ENCODE measurements at places on chromosomes 2 and 18.
A peak's percentile ranks its signal among the peaks of the same experiment; 100 is the strongest.

DNA sequence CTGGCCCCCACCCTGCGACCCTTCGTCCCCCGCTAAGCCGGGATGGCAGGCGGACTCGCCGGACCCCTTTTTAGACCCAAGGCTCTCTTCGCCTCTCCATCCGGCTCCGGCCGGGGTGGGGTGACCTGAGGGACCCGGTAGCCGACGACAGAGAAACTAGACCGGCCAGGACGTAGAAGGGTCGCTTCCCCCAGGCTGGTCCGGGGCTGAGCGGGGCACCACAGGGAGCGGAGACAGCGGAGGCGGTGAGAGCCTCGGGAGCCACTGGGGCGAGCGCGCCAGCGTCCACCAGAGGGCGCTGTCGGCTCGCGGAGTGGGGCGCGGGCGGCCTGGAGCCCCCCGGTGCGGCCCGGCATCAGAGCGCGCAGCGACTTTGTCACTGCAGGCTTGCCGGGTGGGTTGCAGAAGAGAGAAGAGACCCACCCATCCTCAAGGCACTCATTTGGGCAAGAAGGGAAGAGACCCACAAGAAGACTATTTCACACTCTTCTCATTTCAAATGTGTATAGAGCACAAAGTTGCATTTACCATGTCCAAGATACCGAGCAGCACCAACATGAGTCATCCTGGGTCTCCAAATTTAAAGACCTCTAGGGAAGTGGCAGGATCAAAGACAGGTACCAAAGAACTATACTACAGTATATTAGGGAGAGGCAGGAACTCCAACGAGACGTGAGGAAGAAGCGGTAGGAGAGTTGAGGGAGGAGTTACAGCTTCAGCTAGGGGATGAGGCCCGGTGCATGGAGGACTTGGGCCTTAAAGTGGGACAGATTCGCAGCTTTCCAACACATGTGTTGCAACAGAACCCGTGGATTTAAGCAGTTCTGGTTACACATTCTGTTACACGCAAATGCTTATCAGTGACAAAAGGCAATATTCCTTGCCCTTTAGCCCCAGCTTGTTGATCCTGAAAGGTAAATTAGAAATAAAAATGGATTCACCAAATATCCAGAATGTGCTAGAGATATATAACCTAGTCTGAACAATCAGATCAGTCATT lies 7.6 kb upstream of the PRKCE start:
- DNase-seq, result peak; percentile 51

- no peak for DNase-seq
Measured at GRCh38 chr18:35974181-35974580, 1.7 kb downstream of the RMP24 start.

GRCh38 chr18:9240270-9240669 lies 94.3 kb upstream of the TWSG1 start:
- no peak for DNase-seq

DNA sequence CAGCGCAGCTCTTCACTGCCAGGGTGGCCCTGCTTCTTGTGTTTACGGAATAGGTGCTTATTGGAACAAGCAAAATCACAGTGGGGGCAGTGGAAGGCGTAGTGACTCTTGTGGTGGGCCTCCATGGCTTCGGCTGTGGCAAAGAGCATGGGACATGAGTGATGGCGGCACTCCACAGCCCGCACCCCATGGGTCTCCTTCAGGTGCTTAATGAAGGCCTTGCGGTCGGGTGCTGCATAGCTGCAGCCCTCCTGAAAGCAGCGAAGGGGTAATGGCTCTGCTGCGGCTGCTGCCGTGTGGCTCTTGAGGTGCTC lies 10.7 kb downstream of the ZNF142 start:
- DNase-seq, result no peak

- DNase-seq, result peak; percentile 95
Measured at GRCh38 chr18:75489493-75490190, 62.1 kb upstream of the SMIM21 start.

DNA sequence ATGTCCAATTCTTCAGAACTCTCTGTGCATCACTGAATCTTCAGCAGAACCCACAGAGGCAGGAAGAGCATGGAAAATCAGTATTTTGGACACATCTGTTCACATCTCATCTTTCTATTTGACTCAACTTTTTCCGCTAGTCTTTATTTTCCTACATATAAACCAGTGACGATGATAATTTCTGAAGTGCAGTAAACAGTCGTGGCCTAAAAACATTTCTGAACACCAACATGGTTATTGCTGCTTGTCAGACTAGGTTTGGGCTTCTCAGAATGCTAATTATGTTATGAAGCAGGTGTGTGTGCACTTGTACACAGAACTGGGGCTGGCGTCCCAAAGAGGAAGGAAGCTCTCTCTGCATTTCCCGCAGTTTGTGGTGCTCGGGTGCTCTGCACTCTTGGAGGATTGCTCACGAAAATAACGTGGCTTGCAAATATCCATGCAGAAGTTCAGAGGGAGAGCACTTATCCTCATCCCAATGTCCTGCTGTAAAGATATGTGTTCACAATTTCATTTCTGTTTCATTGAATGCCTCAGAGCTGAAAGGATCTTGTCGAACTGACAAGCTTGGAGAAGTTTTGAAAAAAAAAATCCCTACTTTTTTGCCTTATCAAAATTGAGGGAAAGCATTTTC lies 50.8 kb downstream of the EDAR start:
- DNase-seq, result no peak

GRCh38 chr2:40665493-40666232 lies 213.8 kb upstream of the SLC8A1 start:
- DNase-seq, result no peak

- DNase-seq, result no peak
Measured at GRCh38 chr2:54161660-54162424, 46.4 kb downstream of the ACYP2 start.
